A549 treated with AZD2906 at 1 μM for 4 hours (cell line): ENCODE measurements at places on chromosomes 13 and 19. TPM values are rescaled to one million over a fixed set of nuclear protein-coding genes. Genes with fewer than 3 reads are reported as not detected.

The KCNC3 gene
- total RNA-seq = 0.96 to 1.5 TPM (median 1.5 TPM) in 5 replicates

The LILRA6 gene
- 0.06 to 0.08 TPM (median 0.06 TPM) in 5 replicates for total RNA-seq

The CPB2 gene
- total RNA-seq = 0.08 to 0.09 TPM in 2 of 5 replicates, not detected in the others

The GRK1 gene
- total RNA-seq = 0.02 to 0.19 TPM (median 0.05 TPM) in 3 of 5 replicates, not detected in the others

The USHBP1 gene
- total RNA-seq = not detected in 5 replicates

The ZNF100 gene
- not detected in 5 replicates for total RNA-seq

The SLITRK5 gene
- 0.51 to 0.63 TPM (median 0.57 TPM) in 5 replicates for total RNA-seq

The TSSK6 gene
- total RNA-seq = 1.2 to 1.8 TPM (median 1.6 TPM) in 5 replicates

The ZNF333 gene
- total RNA-seq = 2.7 to 3.4 TPM (median 3.0 TPM) in 5 replicates
